ENCODE measurements at places on chromosomes 3 and 15. TPM values are rescaled to one million over a fixed set of nuclear protein-coding genes. Genes with fewer than 3 reads are reported as not detected.

GRCh38 chr15:78415284-78415683, 22.7 kb upstream of the IREB2 start:
- DNase-seq = peak; percentile 18

DNA sequence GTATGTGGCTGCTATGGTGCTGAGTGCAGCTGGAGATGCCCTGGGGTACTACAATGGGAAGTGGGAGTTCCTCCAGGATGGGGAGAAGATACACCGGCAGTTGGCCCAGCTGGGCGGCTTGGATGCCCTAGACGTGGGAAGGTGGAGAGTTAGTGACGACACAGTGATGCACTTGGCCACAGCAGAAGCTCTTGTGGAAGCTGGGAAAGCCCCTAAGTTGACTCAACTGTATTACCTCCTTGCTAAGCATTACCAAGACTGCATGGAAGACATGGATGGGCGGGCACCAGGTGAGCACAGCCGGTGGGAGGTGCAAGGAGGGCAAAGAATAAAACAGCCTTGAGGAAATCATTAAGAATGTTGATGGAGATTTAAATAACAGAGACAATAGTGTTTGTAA, 2.9 kb downstream of the ADPRH start:
- DNase-seq = no peak

GRCh38 chr15:51735228-51736010, 2.0 kb downstream of the LYSMD2 start:
- DNase-seq = no peak

- DNase-seq = no peak
Observed at GRCh38 chr3:49454458-49454857, 15.6 kb upstream of the DAG1 start.

- no peak for DNase-seq
Observed at GRCh38 chr15:67019884-67020520, 45.4 kb upstream of the SMAD3 start.

- DNase-seq = no peak
Observed at GRCh38 chr3:102664126-102664525, 229.3 kb downstream of the ZPLD1 start.

- DNase-seq = peak; percentile 62
Observed at GRCh38 chr3:182837855-182838454, 44.7 kb downstream of the ATP11B start.

DNA sequence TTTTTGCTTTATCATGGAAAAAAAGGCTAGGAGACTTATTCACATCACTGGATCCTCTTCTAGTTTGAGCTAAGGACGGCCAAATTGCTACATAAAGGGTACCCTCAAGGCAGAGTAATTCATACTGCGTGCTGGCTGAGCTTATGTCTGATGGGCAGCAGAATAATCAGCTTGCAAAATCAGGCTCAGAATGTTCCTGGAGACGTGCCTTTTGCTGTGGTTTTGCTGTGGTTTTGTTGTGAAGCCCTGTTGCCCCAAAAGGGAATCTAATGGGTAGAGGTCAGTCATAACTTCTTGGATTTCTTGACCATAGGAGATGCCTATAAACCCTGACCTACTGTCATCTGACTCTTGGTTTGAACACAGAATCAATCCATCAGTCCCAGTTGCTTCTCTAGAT, 189.9 kb downstream of the SOX2 start:
- DNase-seq = no peak

DNA sequence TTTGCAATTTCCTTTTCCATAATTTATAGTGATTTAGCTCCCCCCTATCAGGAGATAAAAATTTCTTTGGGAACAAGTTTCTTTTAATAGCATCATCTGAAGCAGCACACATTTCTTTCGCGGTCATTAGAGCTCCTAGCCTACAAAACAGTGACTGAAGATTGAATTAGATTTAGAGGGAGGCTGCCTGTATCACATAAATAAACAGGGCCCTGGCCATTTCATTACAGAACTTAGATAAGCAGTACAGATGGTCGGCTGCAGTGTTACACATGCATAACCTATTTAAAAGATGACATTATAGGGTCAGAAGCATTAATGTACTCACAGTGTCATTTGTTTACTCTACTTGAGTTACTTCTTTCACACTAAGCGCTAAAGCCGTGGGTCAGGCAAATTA, 81.4 kb upstream of the SLC25A26 start:
- DNase-seq = peak; percentile 11

GRCh38 chr3:83092521-83093221, 1331.2 kb upstream of the GBE1 start:
- DNase-seq = no peak

- DNase-seq = no peak
Observed at GRCh38 chr3:9501226-9501625, 52.4 kb downstream of the LHFPL4 start.

GRCh38 chr3:100096866-100097265, 17.4 kb downstream of the FILIP1L start:
- DNase-seq = no peak

DNA sequence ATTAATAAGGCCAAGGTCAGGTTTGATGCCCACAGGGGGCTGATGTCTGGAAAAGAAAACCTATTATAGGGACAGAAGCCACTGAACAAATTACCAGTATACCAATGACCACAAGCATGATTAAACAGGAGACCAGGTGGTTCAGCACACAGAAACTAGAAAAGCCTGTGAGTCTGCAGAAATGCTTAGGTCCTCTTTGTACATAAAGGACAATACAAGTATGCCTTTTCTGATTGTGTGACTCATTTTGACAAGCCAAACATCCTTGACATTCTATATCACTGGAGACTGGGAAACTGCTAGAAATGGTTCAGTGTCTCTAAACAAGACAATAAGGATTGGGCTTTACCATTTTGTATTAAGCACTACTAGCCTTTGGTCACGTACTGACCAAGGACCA, 113.2 kb upstream of the MYO5C start:
- no peak for DNase-seq

- peak; percentile 36 for DNase-seq
Observed at GRCh38 chr15:98799461-98800390, 151.4 kb downstream of the IGF1R start.

- no peak for DNase-seq
Observed at GRCh38 chr3:188868803-188869202, 303.0 kb upstream of the TPRG1 start.

DNA sequence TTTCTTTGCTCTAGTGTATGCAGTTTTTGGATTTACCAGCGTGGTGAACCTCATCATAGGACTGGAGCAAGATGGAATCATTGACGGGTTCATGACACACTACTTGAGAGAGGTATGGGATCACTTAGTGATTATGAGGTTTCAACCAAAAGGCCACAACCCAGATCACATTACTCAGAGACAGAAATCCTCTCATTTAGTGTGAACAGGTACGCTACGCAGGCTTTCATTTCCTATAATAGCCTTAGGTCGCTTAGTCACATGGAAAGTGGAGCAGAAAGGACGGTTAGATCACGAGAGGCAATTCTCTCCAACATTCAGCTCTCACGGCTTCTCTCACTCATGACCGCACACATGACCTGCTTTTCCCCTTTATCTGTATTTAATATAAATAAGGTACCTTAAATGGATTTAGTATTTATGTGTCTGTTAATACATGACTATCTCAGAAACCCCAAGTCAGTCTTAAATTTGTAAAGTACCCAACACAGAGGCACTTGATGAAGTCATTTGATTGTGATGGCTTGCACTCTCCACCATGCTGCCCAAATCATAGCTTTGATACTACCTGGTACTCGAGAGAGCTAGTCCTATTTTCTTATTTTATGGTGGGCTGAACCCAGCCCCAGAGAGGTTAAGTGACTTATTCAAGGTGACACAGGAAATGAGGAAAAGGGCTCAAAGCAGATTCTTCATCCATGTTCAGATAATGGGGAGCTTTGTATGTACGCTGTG, 8.6 kb downstream of the TM6SF1 start:
- no peak for DNase-seq

- DNase-seq = peak; percentile 30
Observed at GRCh38 chr3:29827756-29828155, 546.9 kb downstream of the RBMS3 start.

GRCh38 chr15:101054991-101055390, 135.8 kb downstream of the LRRK1 start:
- no peak for DNase-seq

GRCh38 chr3:26368312-26368711, 254.3 kb upstream of the LRRC3B start:
- no peak for DNase-seq

GRCh38 chr3:78421247-78421966, 1346.4 kb downstream of the ROBO1 start:
- DNase-seq = no peak

DNA sequence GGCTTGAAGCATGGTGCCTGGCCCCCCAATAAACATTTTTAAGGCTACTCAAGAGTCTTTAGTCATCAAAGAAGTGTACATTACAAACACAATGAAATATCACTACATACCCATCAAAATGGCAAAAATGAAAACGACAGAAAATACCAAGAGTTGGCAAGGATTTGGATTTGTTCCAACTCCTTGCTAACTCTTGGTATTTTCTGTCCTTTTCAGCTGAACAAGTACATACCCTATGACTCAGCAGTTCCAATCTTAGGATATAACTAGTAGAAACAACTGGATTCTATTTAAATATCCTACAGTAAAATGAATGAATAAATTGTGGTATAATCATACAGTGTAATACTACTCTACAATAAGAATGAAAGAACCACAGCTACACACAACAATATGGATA, 25.1 kb upstream of the GABPB1 start:
- peak; percentile 23 for DNase-seq

GRCh38 chr3:181712553-181713279, 991 bp downstream of the SOX2 start:
- DNase-seq = no peak

GRCh38 chr15:90059208-90059985, 42.9 kb downstream of the IDH2 start:
- DNase-seq = no peak

DNA sequence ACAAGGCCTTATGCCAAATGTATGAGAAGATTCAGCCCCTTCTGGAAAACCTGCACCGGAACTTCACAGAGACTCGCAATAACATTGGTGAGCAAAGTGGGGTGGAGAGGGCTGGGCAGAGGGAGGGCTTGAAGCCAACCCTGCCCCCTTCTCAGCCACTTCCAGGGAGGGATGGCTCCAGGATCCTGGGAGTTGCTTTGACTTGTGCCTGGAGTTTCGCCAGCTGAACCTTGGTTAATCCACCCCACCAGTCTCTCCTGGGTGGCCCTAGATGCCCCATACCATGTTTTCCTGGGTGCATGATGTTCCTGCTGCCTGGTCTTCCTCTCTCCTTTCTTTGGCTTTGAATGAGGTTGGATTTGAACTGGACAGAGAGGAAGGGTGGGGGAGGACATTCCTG, 10.8 kb downstream of the TBC1D21 start:
- no peak for DNase-seq

DNA sequence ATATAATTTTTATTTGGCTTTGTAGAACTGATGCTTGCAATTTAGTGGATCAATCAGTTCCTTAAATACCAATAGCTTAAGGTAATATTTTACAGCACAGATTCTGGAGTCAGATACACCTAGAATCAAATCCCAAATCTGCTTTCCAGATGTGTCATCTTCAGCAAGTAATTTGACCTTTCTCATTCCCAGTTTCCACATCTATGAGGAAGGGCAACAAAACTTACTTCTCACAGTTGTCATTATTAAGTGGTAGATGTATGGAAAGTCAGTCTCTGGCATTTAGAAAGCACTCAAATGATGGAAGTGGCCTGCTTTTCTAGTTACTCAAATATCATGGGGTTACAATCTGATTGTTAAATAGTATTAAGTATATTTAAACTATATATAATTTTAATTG, 767.0 kb downstream of the CADM2 start:
- DNase-seq = peak; percentile 11

DNA sequence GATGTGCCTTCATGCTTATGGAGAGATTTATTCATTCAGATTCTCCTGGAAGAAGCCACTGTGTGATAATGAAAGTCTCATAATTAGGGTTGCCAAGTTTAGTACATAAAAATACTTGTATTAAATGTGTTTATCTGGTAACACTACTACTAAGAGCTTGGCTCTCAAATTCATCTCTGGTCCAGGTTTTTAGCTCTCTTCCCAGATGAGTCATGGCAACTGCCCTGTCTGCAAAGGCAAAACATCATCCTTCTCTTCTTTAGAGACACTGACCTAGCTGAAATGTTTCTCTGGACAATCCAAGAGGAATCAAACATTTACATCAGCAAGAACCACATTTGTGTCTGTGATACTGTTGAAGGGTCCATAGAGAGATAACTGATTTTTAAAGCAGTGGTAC, 269.6 kb downstream of the ROBO2 start:
- no peak for DNase-seq

The FBXO40 gene
- total RNA-seq = not detected

The GP5 gene
- total RNA-seq = 0.17 TPM

The AZI2 gene
- total RNA-seq = 183 TPM

The RPUSD2 gene
- total RNA-seq = 13.1 TPM

The DAZL gene
- not detected for total RNA-seq

The MPI gene
- 33.1 TPM for total RNA-seq

The IL12A gene
- total RNA-seq = 72.5 TPM

The GSK3B gene
- total RNA-seq = 37.5 TPM

The PLA2G4E gene
- not detected for total RNA-seq

The RARB gene
- 9.4 TPM for total RNA-seq

The TEX55 gene
- not detected for total RNA-seq

The SH2D7 gene
- total RNA-seq = not detected

The CLDN16 gene
- total RNA-seq = under 0.01 TPM

The CELF6 gene
- 0.17 TPM for total RNA-seq

The TMEM108 gene
- total RNA-seq = under 0.01 TPM

The CMC1 gene
- total RNA-seq = 5.4 TPM

The MYO1E gene
- 27.6 TPM for total RNA-seq
